Stimulated activated CD4-positive, alpha-beta T cell treated with anti-CD3 and anti-CD28 coated beads, Interleukin-2, amount 100 ng/mL, for 48 hours (primary cell): ENCODE measurements at places on chromosomes 4 and X.

DNA sequence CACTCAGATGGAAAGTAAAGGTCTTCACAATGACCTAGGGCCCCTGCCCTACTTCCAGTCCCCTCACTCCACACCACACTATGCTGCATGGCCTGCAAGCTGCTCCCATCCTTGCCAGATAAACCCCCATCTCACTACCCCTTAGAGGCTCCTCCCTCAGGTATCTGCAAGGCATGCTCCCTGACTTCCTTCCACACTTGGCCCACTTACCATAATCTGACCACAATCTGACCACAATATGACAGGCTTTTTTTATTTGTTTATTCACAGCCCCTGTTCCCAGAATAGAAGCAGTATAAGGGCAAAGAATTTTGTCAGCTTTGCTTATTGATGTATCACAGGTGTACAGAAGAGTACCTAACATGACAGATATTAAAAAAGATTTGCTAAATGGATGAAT is 124.7 kb downstream of the CAMK2D start:
- no peak for DNase-seq

GRCh38 chrX:40240844-40241243 is 143.1 kb upstream of the BCOR start:
- DNase-seq, result no peak

DNA sequence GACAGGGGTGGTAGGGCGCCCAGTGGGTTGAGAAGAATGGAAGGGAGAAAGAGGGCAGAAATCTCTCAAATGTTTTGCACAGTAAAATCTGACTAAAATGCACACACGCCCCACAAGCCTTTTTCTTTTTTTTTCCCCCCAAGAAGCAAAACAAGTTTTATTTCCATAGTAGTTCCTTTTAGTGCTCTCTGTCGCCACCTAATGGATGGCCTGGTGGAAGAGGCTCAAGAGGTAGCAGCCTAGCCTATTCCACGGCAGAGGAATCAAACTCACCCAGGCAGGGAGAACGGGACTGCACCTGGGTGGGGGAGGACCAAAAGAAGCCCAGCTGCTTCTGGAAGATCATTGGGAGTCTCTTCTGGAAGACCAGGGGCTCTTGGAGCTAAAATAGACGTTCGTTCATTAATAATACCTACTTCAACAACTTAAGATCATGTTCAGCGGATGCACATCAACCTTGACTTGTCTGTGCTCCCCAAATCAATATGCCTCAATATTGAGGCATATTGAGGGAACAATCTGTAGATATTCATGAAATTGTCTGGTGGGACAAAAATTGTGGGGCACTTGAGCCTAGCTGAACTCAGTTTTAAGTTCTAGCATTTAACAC is 31.6 kb upstream of the IRAK1 start:
- peak; percentile 71 for DNase-seq

DNA sequence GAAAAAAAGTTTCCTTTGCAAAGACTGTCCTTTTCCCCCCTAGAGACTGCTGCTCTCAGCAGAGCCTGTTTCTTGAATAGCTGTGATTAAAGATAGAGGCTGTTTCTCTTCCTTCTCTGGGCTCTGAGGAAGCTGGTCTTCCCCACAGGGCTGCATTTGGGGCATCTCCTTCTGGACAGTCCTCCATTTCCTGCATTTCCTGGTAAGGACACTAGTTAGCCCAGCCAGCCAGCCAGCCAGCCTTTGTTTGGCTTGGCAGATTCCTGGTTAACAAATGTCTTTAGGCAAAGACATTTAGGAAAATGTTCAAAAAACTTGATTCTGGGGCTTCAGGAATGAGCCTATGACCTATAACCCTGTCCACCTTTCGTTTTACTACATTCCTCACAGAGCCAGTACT is 34.0 kb upstream of the PLAC1 start:
- no peak for DNase-seq
